Stimulated activated CD4-positive, alpha-beta T cell treated with anti-CD3 and anti-CD28 coated beads, Interleukin-12 subunit alpha, Interleukin-12 subunit beta, amount 100 ng/mL, for 24 hours (primary cell): ENCODE measurements at places on chromosomes 6 and 20.

DNA sequence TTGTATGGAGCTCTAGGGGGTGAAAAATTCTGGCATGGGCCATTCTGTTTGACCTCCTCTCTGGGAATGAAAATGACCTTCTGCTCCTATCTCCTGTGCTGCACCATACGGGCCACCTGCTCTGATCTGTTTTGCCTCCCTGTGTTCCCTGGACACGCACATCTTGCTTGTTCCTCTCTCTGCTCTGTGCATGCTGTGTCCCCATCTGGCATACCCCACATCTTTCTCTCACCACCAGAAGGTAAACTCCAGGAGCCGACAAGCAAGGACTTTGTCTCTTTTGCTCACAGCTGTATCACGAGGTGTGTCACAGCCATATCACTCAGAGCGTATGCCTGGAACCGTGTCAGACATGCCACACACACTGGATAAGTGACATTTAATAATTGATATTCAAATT, 208.4 kb upstream of the DTNBP1 start:
- DNase-seq, result no peak

DNA sequence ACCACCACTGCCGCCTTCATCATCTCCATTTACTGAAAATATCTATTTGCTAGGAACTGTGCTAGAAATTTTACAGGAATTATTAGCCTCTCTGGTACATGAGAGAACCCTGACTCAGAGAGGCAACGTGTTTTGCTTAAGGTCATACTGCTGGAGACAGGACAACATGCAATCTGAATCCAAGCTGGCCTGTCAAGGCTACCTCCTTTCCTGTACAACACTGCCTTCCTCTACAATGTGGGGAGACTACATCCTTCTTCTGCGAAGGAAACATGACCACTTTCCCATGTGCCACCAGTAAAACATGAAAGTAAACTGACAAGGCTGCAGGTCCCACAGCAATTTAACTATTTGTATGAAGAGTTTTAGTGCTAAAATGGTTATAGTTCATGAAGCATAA, 200.9 kb downstream of the BACH2 start:
- DNase-seq, result no peak

DNA sequence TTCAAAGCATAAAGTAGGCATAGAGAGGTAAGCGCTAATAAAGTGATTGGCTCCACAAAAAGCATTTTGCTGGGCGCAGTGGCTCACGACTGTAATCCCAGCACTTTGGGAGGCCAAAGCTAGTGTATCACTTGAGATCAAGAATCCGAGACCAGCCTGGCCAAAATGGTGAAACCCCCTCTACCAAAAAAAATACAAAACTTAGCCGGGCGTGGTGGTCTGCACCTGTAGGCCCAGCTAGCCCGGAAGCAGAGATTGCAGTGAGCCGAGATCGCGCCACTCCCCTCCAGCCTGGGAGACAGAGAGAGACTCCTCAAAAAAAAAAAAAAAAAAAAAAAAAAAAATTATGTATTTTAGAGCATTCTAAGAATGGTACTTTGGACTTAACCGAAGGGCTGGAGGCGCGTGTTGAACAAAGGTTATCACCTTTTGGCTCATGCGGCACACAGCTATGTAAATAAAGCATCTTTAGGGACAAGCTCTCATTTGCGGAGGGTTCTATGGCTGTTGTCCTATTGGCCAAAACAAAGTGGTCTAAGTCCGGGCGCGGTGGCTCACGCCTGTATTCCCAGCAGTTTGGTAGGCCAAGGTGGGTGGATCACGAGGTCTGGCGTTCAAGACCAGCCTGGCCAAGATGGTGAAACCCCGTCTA, 17.4 kb downstream of the HFE start:
- DNase-seq, result no peak

GRCh38 chr6:45921691-45922281, 93.9 kb downstream of the CLIC5 start:
- DNase-seq, result no peak

GRCh38 chr6:130863415-130864230, 36.4 kb downstream of the SMLR1 start:
- no peak for DNase-seq

DNA sequence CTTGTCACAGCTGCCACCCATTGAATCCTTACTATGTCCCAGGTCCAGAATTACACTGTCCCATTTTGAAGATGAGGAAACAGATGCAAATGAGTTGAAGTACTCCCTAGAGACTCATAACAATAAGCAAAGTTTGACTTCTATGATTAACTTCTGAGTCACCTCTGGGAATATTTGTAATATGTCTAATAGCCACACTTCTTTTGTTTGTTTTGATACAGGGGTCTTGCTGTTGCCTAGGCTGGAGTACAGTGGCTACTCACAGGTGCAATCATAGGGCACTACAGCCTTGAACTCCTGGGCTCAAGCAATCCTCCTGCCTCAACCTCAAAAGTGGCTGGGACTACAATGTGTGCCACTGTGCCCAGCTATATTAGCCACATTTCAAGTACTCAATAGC, 11.4 kb upstream of the SOX12 start:
- DNase-seq, result no peak

- no peak for DNase-seq
These were observed 5.8 kb upstream of the MAP3K5 start for GRCh38 chr6:136798044-136798443.

DNA sequence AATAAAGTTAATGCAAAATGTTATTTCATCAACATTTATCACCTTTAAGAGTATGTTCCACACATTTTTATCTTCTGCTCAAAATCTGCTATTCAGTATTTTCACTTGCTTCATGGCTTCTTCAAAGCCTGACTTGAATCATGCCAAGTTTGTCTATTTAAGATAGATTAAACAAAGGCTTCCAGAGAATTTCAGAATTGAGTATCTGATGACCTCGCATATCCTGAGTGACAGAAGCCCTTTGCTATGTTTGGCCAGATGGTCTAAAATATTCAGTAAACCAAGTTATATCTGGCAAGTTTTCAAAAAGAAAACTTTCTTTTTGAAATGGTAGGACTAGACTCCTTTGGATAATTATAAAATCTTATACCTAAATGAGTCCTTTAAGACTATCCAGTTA, 348.9 kb upstream of the KCNQ5 start:
- no peak for DNase-seq

- no peak for DNase-seq
These were observed 14.8 kb downstream of the ERMARD start for GRCh38 chr6:169766232-169766631.

GRCh38 chr6:79564636-79565035, 27.4 kb upstream of the LCA5 start:
- no peak for DNase-seq

GRCh38 chr6:156396068-156396771, 381.0 kb upstream of the ARID1B start:
- DNase-seq, result no peak

GRCh38 chr6:170051229-170052172, 239.4 kb downstream of the DLL1 start:
- DNase-seq, result no peak

DNA sequence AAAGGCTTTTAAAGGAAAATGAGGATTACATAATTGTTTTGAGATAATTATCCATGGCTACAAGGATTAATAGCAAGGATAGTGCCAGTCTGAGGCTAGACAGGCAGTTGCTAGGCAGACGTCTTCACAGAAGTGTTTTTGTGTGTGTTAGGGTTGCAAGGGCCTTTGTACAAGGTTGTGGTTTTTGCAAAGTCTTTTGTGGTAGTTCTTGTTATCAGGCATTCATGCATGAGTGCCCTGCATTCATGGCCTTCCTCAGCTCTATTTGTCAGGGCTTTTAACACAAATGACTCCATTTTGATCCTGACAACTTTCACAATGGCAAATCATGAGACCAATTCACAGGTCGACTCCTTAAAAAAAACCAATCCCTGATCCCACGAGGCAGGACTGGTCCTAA, 68.1 kb upstream of the TXNDC5 start:
- no peak for DNase-seq

DNA sequence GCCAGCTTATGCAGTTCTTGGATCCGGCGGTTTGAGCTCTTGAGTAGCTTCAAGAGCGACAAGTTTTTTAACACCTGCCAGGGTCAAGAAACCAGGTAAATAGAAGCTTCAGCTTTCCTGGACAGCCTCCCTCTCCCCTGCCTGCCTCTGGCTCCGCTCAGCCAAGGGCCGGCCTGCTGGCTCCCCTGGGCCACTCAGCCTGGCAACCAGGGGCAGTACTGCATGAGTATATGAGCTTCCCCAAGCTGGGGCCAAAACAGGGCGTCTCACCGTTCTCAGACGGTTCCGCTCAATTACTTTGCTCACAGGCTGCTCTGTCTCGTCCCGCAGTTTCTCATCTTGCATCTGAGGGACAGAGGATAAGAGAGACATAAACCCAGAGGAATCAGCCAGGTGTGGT, 856 bp downstream of the TP53TG5 start:
- no peak for DNase-seq

GRCh38 chr6:12264671-12265070, 25.5 kb upstream of the EDN1 start:
- DNase-seq, result no peak

GRCh38 chr6:93964321-93964720, 545.0 kb upstream of the EPHA7 start:
- DNase-seq, result no peak

DNA sequence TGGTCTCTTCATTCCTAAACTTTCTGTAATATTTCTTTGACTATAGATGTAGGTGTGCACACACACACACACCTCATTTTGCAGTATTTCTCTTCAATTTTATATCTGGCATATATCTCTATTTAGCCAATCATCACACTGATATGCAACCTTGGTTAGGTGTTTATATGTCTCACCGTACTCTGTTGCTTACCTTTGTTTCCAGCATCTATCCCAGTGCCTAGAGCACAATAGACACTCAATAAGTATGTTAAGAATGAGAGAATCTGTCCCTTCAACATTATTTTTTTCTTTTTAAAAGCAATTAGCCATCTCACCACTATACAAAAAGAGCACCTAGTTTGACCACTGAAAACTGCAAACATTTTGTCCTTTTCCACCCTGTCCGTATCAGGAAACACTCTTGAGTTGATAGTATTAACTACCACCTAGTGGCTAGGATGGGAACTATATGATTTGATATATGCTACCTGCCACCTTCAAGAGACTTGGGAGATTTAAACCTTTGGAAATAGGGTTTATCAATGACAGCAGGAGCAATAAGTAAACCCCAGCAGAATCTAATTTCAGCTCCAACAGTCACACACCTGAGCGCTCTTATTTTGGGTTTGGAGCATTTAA, 48.7 kb upstream of the RSPO3 start:
- DNase-seq, result no peak
